ENCODE measurements at places on chromosomes 2 and 18. TPM values are rescaled to one million over a fixed set of nuclear protein-coding genes. Genes with fewer than 3 reads are reported as not detected.

DNA sequence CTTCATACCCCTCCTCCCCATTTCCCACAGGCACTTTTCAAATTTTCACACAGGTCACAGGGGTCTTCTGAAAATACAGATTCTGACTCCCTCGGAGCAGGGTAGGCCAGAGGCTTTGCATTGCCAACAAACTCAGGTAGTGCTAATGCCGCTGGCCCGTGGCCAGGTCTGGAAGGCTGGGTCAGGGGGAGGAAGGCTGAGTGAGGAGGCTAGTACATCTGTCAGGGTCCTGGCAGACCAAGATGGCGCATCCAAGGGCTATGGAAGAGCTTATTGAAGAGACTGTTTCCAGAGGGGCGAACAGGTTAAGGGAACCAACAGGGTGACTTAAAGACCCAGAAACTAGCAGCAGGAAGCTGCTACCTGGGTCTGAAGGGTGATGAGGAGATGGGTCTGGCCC, 336.7 kb upstream of the ID2 start:
- DNase-seq: no peak

GRCh38 chr2:231677632-231678104, 30.7 kb upstream of the PTMA start:
- DNase-seq: peak; percentile 75

- DNase-seq: no peak
These were observed 332.5 kb downstream of the PID1 start for GRCh38 chr2:228938629-228939028.

GRCh38 chr2:187037310-187037709, 188.3 kb upstream of the ZSWIM2 start:
- DNase-seq: no peak

GRCh38 chr18:49934457-49934856, 121.1 kb upstream of the ACAA2 start:
- no peak for DNase-seq

DNA sequence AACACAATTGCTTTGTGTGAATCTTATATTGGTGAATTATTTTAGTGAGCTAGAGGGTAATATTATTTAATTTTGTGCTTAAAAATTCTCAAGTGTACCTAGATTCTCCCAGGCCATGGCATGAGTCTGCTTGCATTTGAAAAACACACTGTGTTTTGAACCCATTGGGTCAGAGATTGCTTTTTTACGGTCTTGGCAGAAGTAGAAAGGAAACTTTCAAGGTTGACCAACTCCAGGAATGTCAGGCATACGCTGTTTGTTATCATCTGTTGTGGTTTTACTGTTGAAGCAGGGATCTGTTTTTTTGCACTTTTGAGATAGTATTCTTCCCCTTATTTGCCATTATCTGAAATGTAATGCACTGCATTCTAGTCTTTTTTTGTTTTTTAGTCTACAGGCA, 377.4 kb downstream of the RPRM start:
- no peak for DNase-seq

DNA sequence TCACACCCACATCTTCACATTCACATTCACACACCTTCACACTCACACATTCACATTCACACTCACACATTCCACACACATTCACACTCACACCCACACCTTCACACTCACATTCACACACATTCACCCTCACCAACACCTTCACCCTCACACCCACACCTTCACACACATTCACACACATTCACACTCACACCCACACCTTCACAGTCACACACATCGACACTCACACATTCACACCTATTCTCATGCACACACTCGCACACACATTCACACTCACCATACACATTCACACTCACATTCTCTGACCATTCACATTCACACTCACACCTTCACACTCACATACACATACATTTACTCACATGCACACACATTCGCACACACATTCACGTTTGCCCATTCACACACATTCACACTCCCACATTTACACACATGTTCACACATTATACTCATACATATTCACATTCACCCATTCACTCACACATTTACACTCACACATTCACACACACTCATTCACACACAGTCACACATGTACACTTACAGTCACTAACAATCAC, 62.7 kb downstream of the BIN1 start:
- DNase-seq: no peak

DNA sequence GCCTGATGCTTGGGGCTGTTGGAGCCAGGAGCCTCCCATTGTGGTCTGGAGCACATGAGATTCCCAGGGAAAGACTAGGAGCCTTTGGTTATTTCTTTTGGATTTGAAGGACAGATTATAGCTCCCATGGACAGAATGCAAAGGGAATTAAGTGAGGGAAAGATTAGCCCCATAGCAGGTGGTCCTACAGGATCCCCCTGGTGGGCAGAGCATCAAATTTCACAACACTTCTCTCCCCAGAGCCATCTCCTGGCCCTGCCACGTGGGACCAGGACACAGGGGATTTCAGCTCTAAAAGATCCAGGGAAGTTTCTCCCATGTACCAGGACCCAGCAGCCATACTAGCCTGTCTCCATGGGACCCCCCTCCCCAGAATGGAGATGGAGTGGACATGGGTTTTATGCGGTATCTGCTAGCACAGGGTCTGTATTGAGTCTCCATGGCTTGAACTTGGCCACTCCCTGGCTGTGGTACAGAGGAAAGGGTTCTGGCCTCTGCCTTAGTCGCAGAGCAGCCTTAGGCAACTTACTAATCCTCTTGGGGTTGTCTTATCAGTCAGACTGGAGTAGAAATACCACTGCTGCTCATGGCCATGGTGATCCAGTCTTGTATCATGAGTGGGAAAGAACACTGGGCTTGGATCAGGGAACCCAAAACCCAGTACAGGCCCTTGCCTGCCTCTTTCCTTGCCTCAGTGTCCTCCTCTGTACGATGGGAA, 6.8 kb upstream of the PLB1 start:
- DNase-seq: no peak

GRCh38 chr2:74436848-74437695, 4.7 kb downstream of the RTKN start:
- DNase-seq: no peak

DNA sequence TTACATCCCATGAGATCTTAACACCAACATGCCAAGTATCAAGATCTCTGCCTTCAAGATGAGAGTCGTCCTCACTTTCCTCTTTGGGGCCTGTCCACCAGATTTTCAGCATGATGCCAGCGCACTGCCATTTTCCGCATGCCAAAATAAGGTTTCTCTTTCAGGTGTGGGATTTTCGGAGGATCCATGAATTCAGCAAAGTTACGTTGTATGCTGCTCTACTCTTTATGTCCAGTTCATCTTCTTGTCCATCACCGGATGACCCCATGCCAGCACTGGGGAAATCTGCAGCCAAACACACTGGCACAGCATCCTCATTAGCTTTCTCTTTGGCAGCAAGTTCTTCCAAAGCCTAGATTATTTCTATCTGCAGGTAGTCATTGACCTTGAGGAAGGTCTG, 4.9 kb upstream of the HAAO start:
- DNase-seq: no peak

DNA sequence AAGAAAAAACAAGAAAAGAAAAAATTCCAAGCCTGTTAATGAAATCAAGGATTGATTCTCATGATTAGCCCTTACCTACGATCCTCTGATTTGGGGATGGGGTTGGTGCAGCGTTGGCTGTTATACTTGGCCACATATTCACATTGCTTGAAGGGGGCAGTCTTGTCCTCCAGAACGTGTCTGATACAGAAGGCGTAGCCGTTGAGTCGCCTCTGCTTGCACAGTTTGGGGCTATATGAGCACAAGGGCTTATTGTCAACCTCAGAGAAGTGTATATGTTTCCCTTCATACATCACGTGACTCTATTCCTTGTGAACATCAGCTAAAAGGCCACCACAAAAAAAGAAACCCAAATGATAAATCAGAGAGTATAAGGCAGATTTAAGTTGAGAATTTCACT, 23.2 kb downstream of the INO80D start:
- no peak for DNase-seq

- DNase-seq: no peak
These were observed 101.7 kb upstream of the FN1 start for GRCh38 chr2:215537611-215538010.

DNA sequence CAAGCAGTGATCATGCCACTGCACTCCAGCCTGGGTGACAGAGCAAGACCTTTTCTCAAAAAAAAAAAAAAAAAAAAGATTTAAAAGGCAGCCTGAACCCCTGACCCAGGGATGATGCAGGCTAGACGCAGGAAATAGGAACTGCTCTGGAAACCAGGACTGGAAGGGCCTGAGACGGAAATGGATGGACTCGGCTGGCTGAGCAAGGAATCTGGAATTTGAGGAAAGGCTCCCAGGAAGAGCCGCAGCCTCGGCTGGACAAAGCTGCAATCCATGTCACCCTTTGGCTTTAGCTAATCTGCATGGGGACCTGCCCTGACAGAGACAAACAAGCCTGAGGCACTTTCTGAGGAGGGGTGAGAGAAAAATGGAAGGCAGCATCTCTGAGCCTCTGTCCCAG, 55.0 kb upstream of the DAPL1 start:
- no peak for DNase-seq

RTKN gene
- 1.6 TPM for total RNA-seq

GNAL gene
- total RNA-seq: not detected

GCA gene
- 20.8 TPM for total RNA-seq
